ENCODE measurements at places on chromosomes 16 and 17. TPM values are rescaled to one million over a fixed set of nuclear protein-coding genes. Genes with fewer than 3 reads are reported as not detected.

DNA sequence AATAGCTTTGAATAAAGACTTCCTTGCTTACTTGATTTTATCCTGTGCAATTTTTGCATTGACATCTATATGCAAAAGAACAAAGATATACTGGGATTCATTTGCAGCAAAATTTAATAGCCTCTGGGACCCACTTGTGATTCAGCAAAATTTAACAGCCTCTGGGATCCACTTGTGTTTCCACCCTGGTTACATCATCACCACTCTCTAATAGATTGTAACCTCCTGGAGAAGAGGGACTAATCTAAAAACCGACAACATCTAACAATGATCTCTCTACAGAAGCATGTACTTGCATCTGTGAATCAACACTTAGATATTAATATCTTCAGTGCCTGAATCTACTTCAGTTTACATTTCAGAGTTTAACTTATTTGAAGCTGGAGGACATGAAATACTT, 202.0 kb upstream of the CPHXL start:
- no peak for DNase-seq
- H3K4me1 ChIP-seq = no peaks in the 10 kb centered on the region
- peaks cover 1% of the 10 kb centered on the region for H3K36me3 ChIP-seq
- H3K27ac ChIP-seq = no peak overlapping the region
- peaks cover 2% of the 10 kb centered on the region for H3K27me3 ChIP-seq

DNA sequence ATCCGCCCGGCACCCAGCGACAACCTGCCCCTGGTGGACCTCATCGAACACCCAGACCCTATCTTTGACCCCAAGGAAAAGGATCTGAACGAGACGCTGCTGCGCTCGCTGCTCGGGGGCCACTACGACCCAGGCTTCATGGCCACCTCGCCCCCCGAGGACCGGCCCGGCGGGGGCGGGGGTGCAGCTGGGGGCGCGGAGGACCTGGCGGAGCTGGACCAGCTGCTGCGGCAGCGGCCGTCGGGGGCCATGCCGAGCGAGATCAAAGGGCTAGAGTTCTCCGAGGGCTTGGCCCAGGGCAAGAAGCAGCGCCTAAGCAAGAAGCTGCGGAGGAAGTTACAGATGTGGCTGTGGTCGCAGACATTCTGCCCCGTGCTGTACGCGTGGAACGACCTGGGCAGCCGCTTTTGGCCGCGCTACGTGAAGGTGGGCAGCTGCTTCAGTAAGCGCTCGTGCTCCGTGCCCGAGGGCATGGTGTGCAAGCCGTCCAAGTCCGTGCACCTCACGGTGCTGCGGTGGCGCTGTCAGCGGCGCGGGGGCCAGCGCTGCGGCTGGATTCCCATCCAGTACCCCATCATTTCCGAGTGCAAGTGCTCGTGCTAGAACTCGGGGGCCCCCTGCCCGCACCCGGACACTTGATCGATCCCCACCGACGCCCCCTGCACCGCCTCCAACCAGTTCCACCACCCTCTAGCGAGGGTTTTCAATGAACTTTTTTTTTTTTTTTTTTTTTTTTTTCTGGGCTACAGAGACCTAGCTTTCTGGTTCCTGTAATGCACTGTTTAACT, 1.0 kb downstream of the NOG start:
- H3K36me3 ChIP-seq = no peaks in the 10 kb centered on the region
- no peak for DNase-seq
- peaks cover 43% of the 10 kb centered on the region for H3K4me1 ChIP-seq
- peak overlapping the region; percentile 69 for H3K4me3 ChIP-seq
- peaks cover 47% of the 10 kb centered on the region for H3K27me3 ChIP-seq

DNA sequence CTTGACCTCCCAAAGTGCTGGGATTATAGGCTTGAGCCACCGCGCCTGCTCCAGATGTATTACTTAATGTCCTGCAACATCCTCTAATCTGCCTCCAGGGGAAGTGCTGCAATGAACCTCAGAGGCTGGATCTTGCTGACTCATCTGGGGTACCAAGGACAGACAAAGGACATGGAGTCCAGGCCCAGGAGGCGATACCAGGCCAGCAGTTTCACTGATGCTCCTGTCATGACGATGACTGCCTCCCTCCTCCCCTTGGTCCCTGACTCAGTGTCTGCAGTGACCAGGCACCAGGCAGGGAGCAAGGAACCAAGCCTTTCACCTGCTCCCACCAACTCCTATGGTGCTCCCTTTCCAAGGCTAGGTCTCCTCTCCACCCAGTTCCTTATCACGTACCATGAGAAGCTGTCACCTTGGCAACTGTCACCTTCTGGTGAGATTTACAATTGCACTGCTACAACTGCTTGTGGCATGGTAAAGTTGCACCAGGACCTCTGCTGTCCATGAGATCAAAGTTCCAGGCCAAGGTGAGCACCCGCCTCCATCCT, 21.6 kb upstream of the PHOSPHO1 start:
- no peaks in the 10 kb centered on the region for H3K27me3 ChIP-seq
- peaks cover 2% of the 10 kb centered on the region for H3K4me1 ChIP-seq
- H3K36me3 ChIP-seq = no peaks in the 10 kb centered on the region
- DNase-seq = no peak
- H3K27ac ChIP-seq = no peak overlapping the region

DNA sequence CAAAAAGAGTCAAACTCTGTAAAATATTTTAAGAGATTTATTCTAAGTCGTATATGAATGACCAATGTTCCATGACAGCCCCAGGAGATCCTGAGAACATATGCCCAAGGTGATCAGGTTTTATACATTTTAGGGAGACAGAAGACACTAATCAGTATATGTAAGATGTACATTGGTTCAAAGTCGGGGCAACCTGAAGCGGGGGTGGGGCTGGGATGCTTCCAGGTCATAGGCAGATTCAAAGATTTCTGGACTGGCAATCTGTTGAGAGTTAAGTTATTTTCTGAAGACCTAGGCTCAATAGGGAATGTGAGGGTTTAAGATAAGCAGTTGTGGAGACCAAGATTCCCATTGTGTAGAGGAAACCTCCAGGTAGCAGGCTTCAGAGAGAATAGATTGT, 20.4 kb upstream of the DHRS7B start:
- no peak overlapping the region for H3K27ac ChIP-seq
- H3K36me3 ChIP-seq = no peaks in the 10 kb centered on the region
- no peak for DNase-seq
- H3K4me1 ChIP-seq = no peaks in the 10 kb centered on the region

GRCh38 chr16:83458612-83459011, 349.2 kb upstream of the HSBP1 start:
- no peak overlapping the region for H3K4me3 ChIP-seq
- no peak for DNase-seq
- H3K36me3 ChIP-seq = no peaks in the 10 kb centered on the region
- H3K27ac ChIP-seq = no peak overlapping the region

DNA sequence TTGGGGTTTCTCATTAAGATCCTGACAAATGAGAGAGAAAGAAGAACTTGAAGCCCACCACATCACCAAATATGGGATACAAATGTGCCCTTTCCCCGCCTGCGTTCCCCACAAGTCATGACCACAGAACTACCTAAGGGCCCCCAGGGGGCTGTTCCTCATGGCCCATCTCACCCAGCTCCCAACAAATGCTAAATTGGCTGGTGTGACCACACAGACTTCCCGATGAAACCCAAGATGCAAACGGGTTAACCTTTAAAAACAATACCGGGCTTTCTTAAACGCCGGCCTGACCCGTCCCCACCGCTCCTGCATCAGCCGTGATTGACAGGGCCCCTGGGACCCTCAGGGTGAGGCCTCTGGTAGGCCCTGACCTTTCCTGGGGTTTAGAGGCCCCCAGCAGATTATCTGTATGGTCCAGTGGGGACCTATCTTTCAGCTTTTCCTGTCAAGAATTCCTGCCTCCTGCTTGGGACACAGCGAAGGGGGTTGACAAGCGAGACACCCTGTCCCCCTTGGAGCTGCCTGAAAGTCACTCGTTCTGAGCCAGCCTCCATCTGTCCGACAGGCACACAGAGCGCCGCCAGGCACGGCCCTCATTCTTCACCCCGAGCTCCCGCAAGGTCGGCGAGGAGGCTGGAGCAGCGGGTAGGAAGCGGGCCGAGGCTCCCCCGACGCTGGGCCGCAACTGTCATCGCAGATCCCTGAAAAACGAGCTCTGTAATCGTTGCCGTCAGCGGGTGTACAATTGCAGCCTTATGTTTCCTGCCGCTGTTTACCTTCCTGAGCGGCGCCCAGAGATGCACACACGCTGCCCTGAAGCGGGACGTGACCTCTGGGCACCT, 300.1 kb downstream of the FOXL1 start:
- H3K27me3 ChIP-seq = peaks cover 30% of the 10 kb centered on the region
- H3K4me3 ChIP-seq = no peak overlapping the region

GRCh38 chr16:85430523-85431421, 182.3 kb upstream of the GSE1 start:
- no peak overlapping the region for H3K4me3 ChIP-seq
- no peak overlapping the region for H3K27ac ChIP-seq
- H3K4me1 ChIP-seq = peaks cover 15% of the 10 kb centered on the region
- no peaks in the 10 kb centered on the region for H3K27me3 ChIP-seq
- H3K36me3 ChIP-seq = no peaks in the 10 kb centered on the region

TBX6 gene
- 2.7 TPM for total RNA-seq

CDH5 gene
- 0.09 TPM for total RNA-seq

C17orf78 gene
- not detected for total RNA-seq

C16orf87 gene
- total RNA-seq = 29.5 TPM

CSH2 gene
- total RNA-seq = 0.66 TPM

AATK gene
- 15.2 TPM for total RNA-seq

Measured in mesothelial cell of epicardium (in vitro differentiated cells).